Activated naive CD4-positive, alpha-beta T cell treated with anti-CD3 and anti-CD28 coated beads for 36 hours (primary cell): ENCODE measurements at places on chromosomes 1 and 21. TPM values are rescaled to one million over a fixed set of nuclear protein-coding genes. Genes with fewer than 3 reads are reported as not detected.

RAB25 gene
- 1.3 TPM for total RNA-seq

PLA2G2F gene
- total RNA-seq, result not detected

ADPRS gene
- 24.6 TPM for total RNA-seq

DNA sequence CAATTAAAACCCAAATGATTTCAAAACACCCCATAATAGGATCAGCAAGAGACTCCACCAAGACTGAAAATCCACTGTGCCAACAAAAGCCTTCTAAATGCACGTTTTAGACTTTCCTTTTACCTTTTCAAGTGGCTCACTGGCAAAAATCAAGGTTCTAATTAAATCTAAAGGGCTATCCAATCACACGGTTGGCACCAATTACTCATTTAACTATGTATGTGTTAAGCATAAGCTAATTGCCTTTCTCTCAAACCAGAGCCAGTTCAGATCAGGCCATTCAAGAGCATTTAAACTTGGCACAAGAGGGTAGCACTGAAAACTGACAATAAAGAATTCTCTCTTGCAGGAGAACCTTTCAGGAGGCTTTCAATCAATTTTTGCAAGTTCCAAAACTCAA lies 139.5 kb downstream of the RGS7 start:
- no peaks in the 10 kb centered on the region for H3K36me3 ChIP-seq
- H3K4me1 ChIP-seq, result no peaks in the 10 kb centered on the region
- H3K27me3 ChIP-seq, result no peaks in the 10 kb centered on the region
- no peak overlapping the region for H3K27ac ChIP-seq
- no peak for DNase-seq
- H3K4me3 ChIP-seq, result no peak overlapping the region

DNA sequence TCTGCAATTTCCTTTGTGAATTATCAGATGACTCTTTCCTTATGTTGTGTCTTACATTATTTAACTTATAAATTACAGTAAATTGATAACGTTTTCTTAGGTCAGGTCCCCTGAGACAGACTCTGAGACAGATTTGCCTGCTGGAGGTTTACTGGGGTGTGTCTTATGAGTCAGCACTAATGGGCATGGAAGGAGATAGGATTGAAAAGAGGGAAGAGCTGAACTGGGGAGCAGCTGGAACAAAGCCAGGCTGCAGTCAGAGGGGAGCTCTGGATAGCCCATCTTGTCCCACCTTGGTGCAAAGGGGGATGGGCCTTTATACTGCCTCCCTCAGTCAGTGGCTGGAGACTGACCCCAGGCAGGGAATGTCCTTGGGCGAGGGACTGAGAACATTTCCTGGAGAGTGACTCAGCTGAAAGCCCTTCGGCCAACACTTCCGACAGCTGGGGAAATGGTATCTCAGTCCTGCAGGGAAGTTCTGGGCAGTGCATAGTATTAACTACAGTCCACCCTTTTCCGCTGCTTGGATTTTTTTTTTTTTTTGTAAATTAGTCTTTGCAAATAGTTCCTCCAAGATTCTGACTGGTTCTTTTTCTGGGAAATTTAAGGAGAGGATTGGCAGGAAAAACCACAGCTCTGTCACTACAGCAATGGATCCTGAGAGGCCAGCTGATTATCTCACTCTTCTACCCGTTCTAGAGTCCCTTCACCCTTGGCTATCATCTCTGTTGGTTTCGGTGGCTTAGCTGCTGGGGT lies 39.1 kb upstream of the CDC42BPA start:
- H3K36me3 ChIP-seq, result no peaks in the 10 kb centered on the region
- no peak for DNase-seq
- no peaks in the 10 kb centered on the region for H3K4me1 ChIP-seq
- no peak overlapping the region for H3K4me3 ChIP-seq

DNA sequence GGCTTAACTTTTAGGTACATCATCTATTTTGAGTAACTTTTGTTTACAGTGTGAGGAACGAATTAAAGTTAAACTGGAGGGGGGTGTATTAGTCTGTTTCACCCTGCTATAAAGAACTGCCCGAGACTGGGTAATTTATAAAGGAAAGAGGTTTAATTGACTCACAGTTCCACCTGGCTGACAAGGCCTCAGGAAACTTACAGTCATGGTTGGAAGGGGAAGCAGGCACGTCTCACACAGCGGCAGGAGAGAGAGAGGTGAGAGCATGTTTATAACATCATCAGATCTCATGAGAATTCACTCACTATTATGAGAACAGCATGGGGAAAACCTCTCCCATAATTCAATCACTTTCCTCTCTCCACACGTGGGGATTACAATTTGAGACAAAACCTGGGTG lies 31.9 kb upstream of the TMEM52 start:
- no peak for DNase-seq
- no peak overlapping the region for H3K4me3 ChIP-seq
- H3K36me3 ChIP-seq, result peaks cover 1% of the 10 kb centered on the region
- no peaks in the 10 kb centered on the region for H3K27me3 ChIP-seq
- H3K4me1 ChIP-seq, result peaks cover 3% of the 10 kb centered on the region

GRCh38 chr1:206734499-206735142 lies 36.0 kb upstream of the IL19 start:
- H3K27ac ChIP-seq, result no peak overlapping the region
- no peaks in the 10 kb centered on the region for H3K27me3 ChIP-seq
- DNase-seq, result peak; percentile 88
- peaks cover 10% of the 10 kb centered on the region for H3K36me3 ChIP-seq
- H3K4me3 ChIP-seq, result no peak overlapping the region
- peaks cover 53% of the 10 kb centered on the region for H3K4me1 ChIP-seq

- H3K4me3 ChIP-seq, result no peak overlapping the region
- no peaks in the 10 kb centered on the region for H3K4me1 ChIP-seq
- H3K27ac ChIP-seq, result no peak overlapping the region
- DNase-seq, result no peak
- H3K27me3 ChIP-seq, result no peaks in the 10 kb centered on the region
Measured at GRCh38 chr1:49626472-49626871, 397.3 kb downstream of the AGBL4 start.

DNA sequence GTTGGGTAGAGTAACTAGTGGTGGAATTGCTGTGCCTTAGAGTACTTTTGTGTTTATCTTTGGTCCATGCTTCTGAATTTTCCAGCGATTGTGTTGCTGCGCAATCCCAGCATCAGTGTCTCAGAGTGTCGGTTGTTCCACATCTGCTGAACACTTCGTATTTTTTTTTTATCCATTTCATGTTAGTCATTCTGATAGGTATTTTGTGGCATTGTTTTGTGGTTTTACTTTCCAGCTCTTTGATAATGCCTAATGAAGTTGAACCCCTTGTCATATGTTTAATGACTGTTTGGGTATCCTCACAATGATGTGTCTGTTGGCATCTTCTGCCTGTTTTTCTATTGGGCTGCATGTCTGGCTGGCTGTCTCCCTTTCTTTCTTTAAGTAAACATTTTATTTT lies 13.6 kb downstream of the TUFT1 start:
- DNase-seq, result no peak
- no peak overlapping the region for H3K4me3 ChIP-seq
- no peaks in the 10 kb centered on the region for H3K36me3 ChIP-seq
- H3K4me1 ChIP-seq, result no peaks in the 10 kb centered on the region
- H3K27me3 ChIP-seq, result no peaks in the 10 kb centered on the region

DNA sequence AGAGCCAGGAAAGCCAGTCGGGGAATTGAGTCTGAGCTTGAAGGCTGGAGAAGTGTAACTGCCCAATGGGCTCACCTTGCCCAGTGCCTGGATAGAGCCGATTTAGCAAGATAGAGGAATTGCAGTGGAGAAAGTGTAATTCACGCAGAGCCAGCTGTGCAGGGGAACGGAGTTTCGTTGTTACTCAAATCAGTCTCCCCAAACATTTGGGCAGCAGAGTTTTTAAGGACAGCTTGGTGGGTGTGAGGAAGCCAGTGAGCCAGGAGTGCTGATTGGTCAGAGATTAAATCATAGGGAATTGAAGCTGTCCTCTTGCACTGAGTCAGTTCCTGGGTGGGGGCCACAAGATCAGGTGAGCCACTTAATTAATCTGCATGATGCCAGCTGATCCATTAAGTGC lies 28.4 kb upstream of the NLRP3 start:
- DNase-seq, result no peak
- H3K27me3 ChIP-seq, result peaks cover 4% of the 10 kb centered on the region
- H3K27ac ChIP-seq, result no peak overlapping the region
- peaks cover 19% of the 10 kb centered on the region for H3K4me1 ChIP-seq
- no peak overlapping the region for H3K4me3 ChIP-seq
- H3K36me3 ChIP-seq, result no peaks in the 10 kb centered on the region

GRCh38 chr1:153420306-153420705 lies 4.0 kb downstream of the S100A7A start:
- H3K36me3 ChIP-seq, result no peaks in the 10 kb centered on the region
- no peak overlapping the region for H3K4me3 ChIP-seq
- DNase-seq, result no peak
- H3K27me3 ChIP-seq, result peaks cover 21% of the 10 kb centered on the region
- H3K27ac ChIP-seq, result no peak overlapping the region

GRCh38 chr1:181501612-181502011 lies 18.3 kb downstream of the CACNA1E start:
- H3K4me1 ChIP-seq, result peaks cover 3% of the 10 kb centered on the region
- H3K27ac ChIP-seq, result no peak overlapping the region
- H3K4me3 ChIP-seq, result no peak overlapping the region
- peaks cover 16% of the 10 kb centered on the region for H3K27me3 ChIP-seq
- no peak for DNase-seq

GRCh38 chr1:193656841-193657240 lies 470.4 kb upstream of the B3GALT2 start:
- peaks cover 6% of the 10 kb centered on the region for H3K36me3 ChIP-seq
- DNase-seq, result no peak
- no peak overlapping the region for H3K27ac ChIP-seq
- H3K4me3 ChIP-seq, result no peak overlapping the region
- H3K4me1 ChIP-seq, result no peaks in the 10 kb centered on the region
- no peaks in the 10 kb centered on the region for H3K27me3 ChIP-seq

DNA sequence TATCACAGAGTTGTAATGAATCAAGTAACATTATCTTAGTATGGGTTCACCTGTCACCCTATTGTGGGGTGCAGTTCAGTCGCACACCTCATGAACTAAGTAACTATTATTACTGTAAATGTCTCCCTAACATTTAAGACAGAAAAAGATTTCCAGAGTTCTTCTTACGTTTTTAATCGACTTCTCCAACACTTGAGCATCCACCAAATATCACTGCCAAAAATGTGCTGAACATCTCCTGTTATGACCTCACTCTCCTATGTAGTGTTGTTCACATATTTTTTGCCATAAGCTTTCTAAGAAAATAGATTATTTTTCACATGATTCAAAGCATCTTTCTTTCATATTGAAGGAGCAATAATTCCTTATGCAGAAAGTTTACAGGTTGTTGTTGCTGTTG lies 1.3 kb downstream of the TTLL7 start:
- H3K36me3 ChIP-seq, result no peaks in the 10 kb centered on the region
- no peak for DNase-seq
- peaks cover 7% of the 10 kb centered on the region for H3K4me1 ChIP-seq
- no peak overlapping the region for H3K27ac ChIP-seq
- H3K4me3 ChIP-seq, result no peak overlapping the region

GRCh38 chr1:92240034-92240433 lies 22.3 kb downstream of the C1orf146 start:
- H3K4me1 ChIP-seq, result no peaks in the 10 kb centered on the region
- no peak overlapping the region for H3K4me3 ChIP-seq
- no peak for DNase-seq
- H3K27ac ChIP-seq, result no peak overlapping the region
- no peaks in the 10 kb centered on the region for H3K27me3 ChIP-seq

- no peaks in the 10 kb centered on the region for H3K4me1 ChIP-seq
- no peaks in the 10 kb centered on the region for H3K36me3 ChIP-seq
- no peaks in the 10 kb centered on the region for H3K27me3 ChIP-seq
- no peak overlapping the region for H3K4me3 ChIP-seq
Measured at GRCh38 chr1:196277860-196278259, 330.4 kb downstream of the KCNT2 start.

DNA sequence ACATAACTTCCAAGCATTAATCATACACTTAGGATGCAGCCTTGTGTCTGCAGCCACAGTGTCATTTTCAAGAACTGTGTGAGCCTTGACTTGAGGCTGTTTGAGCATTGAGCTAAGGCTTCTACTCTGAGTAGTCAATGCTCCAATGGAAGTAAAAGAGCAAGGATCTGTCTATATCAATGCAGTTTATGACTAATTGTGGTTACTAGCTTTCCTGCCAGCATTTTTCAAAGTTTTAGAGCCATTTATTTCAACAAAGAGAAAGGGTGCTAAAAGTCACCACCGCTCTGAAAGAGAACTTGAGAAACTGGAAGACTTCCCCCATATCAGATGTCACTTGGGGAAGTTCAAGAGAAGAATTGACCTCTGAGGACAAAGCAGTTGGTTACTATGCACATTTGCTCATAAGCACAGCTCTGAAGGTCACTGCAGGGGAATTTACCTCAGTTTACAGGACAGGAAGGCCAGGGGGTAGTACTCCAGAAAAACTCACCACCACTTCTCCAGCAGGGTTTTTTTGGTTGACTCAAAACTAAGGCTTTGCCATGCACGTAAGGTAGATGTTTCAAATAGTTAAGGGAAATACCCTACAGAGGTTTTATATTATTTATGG lies 24.5 kb upstream of the RGS1 start:
- H3K4me3 ChIP-seq, result no peak overlapping the region
- peak overlapping the region; percentile 53 for H3K27ac ChIP-seq
- H3K27me3 ChIP-seq, result no peaks in the 10 kb centered on the region
- peaks cover 29% of the 10 kb centered on the region for H3K4me1 ChIP-seq
- DNase-seq, result peak; percentile 34
- H3K36me3 ChIP-seq, result no peaks in the 10 kb centered on the region

DNA sequence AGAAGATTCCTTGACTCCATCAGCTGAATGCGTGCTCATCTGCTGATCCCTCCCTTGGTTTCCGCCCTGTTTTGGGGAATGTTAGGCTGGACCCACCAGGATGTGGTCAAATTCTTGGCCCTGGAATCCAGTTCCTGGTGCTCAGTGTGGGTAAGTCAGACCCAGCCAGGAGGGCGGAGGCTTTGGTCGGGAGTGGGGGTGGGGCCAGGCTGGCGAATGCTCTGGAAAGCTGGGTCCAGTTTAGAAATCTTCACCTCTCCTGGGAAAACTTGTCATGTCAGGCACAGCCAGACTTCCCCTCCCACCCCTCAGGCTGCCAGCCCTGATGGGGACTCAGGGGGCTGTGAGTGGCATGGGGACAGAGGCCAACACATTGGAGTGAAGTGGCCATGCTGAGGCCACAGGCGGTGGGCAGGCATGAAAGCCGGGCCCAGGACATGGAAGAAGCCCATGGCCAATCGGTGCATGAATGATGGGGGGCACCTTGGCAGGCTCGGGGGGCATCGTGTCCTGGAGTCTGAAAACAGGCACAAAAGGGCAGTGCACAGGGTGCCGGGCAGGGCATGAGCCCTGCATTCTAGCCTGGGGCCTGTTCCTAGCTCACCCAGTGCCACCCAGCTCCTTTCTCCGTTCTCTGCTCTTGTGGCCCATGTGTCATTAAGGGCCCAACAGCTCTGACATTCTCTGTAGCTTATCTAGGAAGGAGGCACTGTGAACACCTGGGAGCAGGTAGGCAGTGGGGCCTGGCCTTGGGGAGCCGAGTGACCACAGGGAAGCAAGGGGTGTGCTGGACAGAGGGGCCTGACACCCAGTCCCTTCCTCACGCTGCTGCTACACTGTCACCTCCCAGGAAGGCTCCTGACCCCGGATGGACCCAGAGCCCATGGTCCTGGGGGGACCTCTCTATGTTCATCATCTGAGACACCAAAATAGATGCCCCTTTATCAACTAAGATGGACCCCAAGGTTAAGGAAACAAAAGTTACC lies 14.6 kb upstream of the PADI1 start:
- H3K27me3 ChIP-seq, result no peaks in the 10 kb centered on the region
- no peak overlapping the region for H3K27ac ChIP-seq
- H3K4me1 ChIP-seq, result peaks cover 23% of the 10 kb centered on the region

GRCh38 chr1:221274373-221274772 lies 395.1 kb downstream of the HLX start:
- no peak overlapping the region for H3K4me3 ChIP-seq
- no peaks in the 10 kb centered on the region for H3K4me1 ChIP-seq
- peaks cover 3% of the 10 kb centered on the region for H3K27me3 ChIP-seq
- DNase-seq, result no peak
- H3K27ac ChIP-seq, result no peak overlapping the region

GRCh38 chr1:231921646-231922345 lies 295.2 kb downstream of the DISC1 start:
- peaks cover 45% of the 10 kb centered on the region for H3K4me1 ChIP-seq
- no peaks in the 10 kb centered on the region for H3K36me3 ChIP-seq
- H3K4me3 ChIP-seq, result no peak overlapping the region
